Stimulated activated CD4-positive, alpha-beta T cell treated with anti-CD3 and anti-CD28 coated beads, Interleukin-4, amount 100 ng/mL, for 4 hours (primary cell): ENCODE measurements at places on chromosomes 2 and 18.

- DNase-seq: no peak
Observed at GRCh38 chr2:241041589-241042158, 43.3 kb downstream of the SNED1 start.

DNA sequence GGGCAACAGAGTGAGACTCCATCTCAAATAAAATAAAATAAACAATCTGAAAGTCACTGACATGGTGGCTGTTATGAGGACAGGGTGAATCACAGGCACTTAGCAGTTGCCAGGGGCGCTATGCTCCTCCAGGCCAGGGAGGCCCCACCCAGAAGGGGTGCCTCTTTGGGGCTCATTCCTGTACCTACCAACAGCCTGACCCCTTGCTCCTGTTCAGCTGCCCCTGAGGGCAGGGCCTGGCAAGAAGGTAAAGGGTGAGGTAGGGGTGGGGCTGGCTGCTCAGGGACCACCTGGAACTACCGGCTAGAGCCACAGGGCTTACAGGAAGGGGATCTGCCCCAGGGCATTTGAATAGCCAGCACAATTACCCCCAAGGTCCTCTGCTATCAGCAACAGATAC, 60.3 kb downstream of the INPP5D start:
- no peak for DNase-seq

- DNase-seq: no peak
Observed at GRCh38 chr2:55932843-55933242, 9.3 kb upstream of the EFEMP1 start.

DNA sequence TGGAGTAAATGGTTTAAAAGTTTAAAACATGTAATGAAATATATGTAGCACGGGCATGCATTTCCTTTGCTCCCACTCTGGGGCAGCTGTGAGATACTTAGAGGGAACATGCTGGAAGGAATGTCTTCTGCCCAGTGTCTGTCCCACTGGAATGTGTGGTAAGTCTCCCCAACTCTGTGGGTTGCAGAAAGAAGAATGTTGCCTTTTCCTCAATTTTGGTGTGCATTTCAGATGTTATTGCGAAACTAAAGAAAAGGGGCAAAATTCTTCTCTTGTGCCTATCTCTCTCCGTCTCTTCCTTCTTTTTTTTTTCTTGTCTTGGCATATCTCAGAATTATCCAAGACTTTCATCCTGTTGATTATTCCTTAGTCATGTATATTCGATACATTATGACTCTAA, 201.1 kb downstream of the SH3RF3 start:
- DNase-seq: no peak

DNA sequence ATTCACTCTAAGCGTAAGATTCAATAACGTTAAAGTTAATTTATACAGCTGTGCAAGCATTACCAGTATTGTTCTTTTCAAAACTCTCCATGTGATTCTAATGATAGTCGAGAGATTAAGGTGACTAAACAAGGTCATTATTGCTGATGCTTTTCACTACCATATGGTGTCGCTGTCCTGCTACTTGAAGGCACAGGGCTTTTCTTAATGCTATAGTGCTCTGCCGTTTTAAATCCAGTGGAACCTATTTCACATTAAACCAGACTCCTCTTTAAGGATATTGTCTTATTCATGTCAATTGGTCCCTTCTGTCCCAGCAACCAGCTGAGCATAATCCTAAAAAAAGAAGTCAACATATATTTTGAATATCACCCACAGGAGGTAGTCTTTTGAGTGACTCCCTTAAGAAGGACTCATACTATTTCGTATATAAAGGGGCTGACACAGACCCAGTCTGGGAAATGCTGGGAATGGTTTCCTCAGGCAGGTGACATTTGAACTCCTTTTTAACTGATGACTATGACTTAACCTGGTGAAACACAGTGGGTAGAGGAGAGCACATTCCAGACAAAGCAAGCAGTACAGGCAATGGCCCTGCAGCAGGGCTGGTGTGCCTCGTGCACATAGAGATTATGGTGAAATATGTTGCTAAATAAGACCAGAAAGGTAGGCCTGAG, 53.9 kb upstream of the CYTIP start:
- DNase-seq: no peak

GRCh38 chr18:50706199-50706598, 113.6 kb downstream of the MRO start:
- no peak for DNase-seq

GRCh38 chr18:6748241-6748640, 18.7 kb downstream of the ARHGAP28 start:
- no peak for DNase-seq

GRCh38 chr2:39513641-39514094, 76.6 kb upstream of the MAP4K3 start:
- peak; percentile 71 for DNase-seq

GRCh38 chr2:135985826-135986393, 484 bp upstream of the DARS1 start:
- peak; percentile 66 for DNase-seq

DNA sequence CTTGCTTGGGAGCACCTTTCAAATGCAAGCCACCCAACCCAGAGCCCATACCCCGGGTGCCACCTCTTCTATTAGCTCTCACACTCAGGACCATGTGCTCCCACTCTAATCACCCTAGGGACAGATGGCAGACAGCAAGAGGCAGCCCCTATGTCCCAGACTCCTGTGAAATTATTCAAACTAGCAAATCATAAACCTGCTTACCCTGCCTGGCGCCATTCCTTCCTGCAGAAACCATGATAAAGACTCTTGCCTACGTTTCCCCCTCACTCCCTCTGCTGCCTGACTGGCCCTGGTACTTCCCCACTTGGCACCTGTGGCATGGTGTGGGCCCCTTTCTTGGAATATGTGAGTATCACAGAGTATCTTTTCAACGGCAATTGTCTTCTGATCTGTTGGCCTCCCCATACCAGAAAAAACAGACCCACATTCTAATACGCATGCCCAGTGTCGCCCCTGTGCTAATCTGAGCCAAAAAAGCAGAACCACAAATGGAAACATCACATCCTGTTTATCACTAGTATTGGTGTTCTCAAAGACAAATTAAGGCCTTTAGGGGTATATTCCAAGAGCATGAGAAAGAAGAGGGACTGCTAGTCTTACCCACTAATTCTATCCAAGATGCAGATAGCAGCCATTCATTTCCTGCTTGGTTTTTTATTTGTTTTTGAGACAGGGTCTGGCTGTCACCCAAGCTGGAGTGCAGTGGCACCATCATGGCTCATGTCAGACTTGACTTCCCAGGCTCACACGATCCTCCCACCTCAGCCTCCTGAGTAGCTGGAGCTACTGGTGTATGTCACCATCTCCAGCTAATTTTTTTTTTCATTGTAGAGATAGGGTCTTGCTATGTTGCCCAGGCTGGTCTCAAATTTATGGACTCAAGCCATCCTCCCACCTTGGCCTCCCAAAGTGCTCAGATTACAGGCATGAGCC, 44.1 kb upstream of the TTC39C start:
- no peak for DNase-seq

- no peak for DNase-seq
Observed at GRCh38 chr2:107721586-107721985, 105.1 kb upstream of the RGPD4 start.

GRCh38 chr2:96895746-96896651, 26.1 kb upstream of the SEMA4C start:
- peak; percentile 32 for DNase-seq

- DNase-seq: no peak
Observed at GRCh38 chr2:127453392-127454171, 35.4 kb downstream of the PROC start.

GRCh38 chr2:152348388-152348787, 13.4 kb downstream of the FMNL2 start:
- no peak for DNase-seq

DNA sequence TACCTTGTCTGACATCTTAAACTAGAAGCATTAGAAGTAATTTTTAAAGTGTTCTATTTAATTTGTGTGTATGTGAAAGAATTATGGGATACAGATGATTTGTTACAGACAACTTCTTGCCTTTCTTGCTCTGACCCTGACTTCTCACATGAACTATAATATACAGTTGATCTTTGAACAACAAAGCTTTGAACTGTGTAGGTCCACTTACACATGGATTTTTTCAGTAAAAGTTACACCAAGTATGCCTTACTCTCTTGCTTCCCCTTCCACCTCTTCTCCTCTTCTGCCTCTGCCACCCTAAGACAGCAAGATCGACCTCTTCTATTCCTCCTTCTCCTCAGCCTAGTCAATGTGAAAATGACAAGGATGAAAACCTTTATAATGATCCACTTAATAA, 42.2 kb downstream of the SLC40A1 start:
- no peak for DNase-seq

DNA sequence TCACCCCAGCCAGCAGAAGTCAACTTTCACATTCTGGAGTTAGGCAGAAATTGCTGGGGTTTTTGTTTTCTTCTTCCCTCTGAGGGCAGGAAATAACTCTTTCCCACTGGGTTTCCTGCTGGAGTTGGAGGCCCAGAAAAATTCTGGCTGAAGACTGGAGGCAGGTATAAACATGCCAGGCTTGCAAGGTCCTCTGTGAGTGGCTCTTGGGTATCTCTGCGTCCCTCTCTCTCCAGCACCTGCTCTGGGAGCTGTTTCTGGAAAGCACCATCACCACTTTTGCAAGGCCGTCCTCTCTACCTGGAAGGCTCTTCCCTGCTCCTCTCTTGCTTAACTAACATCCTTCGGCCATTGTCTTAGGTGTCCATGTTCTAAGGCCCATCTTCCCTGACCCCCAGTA, 91.0 kb downstream of the MCFD2 start:
- DNase-seq: no peak

GRCh38 chr2:108813732-108814131, 27.2 kb downstream of the CCDC138 start:
- no peak for DNase-seq

DNA sequence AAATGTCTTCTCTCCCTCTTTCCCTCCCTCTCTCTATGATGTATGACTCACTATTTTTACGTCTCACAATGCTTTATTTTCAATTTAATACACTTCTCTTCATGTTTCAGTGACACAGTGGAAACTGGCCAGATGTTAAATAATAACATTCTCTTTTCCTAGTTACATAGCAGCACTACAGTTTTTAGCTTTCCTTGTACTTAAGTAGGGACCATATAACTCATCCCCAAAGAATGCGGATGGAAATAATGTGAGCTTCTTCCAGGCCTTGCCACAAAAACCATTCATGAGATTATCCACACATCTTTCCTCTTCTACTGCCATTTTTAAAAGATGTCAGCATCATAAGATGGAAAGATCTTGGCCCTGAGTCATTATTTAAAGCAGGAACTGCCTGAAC, 789.4 kb downstream of the LRP1B start:
- DNase-seq: no peak

GRCh38 chr2:73838889-73839534, 10.3 kb downstream of the STAMBP start:
- no peak for DNase-seq

GRCh38 chr2:155368934-155369333, 670.4 kb downstream of the KCNJ3 start:
- DNase-seq: no peak

DNA sequence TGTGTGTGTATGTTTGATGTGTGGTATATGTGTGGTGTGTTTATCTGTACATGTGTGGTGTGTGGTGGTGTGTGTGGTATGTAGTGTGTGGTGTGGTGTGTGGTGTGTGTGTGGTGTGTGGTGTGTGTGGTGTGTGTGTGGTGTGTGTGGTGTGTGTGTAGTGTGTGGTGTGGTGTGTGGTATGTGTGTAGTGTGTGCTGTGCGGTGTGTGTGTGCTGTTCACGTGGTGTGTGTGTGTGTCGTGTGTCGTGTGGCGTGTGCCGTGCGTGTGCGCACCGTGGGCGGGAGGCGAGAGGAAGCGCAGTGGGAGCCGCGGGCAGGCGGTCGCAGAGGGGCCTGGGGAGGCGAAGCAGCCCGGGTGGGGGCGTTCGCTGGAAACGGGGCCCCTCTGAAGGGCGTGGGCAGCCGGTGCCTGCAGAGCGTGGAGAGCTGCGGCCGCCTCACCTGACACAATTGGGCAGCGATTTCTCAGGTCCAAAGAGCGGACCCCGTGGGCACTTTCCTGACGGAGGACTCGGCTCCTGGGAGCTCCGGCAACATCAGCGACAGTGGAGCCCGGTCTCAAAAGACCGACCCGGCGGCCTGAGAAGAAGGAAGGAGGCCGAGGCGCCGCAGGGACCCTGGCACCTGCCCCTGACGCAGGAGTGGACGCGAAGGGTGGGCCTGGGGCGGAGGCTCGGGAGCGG, 741.1 kb upstream of the SALL3 start:
- DNase-seq: no peak

DNA sequence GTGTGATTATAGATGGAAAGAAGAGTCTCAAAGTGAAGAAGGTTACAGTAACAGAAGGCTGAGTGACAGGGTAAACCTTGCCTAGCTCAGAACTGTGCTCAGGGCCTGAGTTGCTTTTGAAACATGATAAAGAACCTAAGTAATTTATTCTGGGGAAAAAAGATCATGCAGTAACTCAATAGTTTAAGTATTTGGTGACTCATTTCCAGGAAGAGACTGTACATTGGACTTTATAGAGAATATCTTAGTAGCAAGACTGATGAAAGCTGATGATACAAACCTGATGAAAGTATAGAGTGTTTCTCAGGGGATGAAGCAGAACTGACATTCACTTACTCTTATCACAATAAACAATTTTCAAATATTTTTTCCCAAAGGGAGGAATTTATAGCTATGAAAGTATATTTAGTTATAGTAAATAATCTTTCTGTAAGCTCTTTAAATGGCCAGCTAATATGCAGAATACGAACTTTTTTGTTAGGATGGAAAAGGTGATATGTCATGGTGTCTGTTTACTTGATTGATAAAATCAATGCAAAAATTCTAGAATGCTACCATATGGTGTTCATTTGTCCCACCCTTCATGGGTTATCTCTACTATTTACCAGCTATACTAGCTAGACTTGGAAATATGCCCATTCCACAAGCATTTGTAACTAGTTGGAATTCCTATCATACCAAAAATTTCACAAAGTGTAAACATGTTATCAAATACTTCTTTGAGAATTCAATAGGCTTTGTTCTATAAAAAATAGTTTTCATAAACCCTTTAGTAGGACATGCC, 1265.5 kb upstream of the ACVR2A start:
- DNase-seq: no peak

DNA sequence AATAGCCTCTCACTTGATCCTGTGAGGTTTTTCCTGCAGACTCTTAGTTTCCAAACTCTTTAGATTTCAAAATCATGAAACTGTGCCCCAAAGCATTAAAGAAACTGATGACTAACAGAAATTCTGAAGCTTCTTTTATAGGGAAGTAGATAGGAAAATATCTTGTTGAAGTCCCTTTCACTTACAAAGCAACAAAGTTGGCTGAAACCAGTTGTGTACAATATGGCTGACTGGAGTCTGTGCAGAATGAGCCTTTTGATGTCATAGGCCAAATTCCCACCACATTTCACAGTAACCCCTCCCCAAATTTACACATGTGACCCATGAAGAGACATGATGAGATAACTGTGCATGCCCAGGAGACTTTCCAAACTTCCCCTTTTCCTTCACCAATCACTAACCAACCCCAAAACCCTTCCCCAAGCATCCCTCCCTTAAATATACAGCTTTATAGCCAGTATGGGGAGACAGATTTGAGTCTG, 61.7 kb upstream of the NCK2 start:
- no peak for DNase-seq
